Esophagus mucosa (tissue), 1 donor: ENCODE measurements at places on chromosomes 12 and 14. TPM values are rescaled to one million over a fixed set of nuclear protein-coding genes. Genes with fewer than 3 reads are reported as not detected.

The SLC10A1 gene
- not detected for total RNA-seq

The AKAP5 gene
- 0.16 TPM for total RNA-seq

The ZNF605 gene
- total RNA-seq: 5.3 TPM

The PPP4R3A gene
- total RNA-seq: 49.7 TPM

The TSPAN19 gene
- total RNA-seq: not detected

GRCh38 chr12:78878459-78878858 lies 13.9 kb downstream of the SYT1 start:
- no peak for ATAC-seq

- ATAC-seq: no peak
Observed at GRCh38 chr14:27387463-27387862, 789.6 kb upstream of the NOVA1 start.

- no peak for ATAC-seq
Observed at GRCh38 chr12:3225154-3225795, 148.1 kb downstream of the TSPAN9 start.
